ENCODE measurements at places on chromosomes 4 and X.

GRCh38 chr4:31768756-31769155 lies 1048.6 kb downstream of the PCDH7 start:
- DNase-seq, result no peak

DNA sequence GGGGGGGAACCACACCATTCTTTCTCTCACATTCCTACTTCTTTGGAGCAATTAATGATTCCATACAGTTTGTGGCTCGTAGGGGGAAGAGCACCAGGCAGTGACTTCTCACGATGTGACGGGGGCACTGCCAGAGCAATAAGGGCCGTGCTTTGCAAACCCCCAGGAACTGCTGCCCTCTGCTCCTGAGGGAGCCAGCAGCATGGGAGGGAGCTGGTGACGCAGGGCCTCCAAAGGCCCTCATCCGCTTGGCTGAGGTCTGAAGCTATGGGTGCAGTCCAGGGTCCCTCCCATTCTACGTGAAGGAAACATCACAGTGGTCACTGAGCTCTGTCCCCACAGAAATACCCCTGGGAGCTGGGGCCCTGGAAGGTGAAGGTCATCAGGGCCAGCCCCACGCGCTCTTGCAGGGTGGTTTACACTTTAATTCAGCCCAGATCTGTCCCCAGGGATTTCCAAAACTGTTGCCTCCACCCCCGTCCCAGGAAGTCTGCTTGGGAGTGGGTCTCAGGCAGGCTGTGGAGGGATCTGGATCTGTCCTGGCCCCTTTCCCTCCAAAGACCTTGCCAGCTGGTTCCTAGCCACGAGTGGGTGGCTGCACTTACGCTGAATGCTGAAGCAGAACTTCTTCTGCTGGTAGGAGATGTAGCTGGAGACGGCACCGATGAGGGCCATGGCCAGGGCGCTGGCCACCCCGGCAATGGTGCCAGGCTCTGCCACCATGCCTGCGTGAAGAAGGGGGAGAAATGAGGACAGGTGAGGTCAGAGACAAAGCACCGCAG lies 82.6 kb downstream of the MTMR1 start:
- no peak for DNase-seq

- no peak for DNase-seq
These were observed 47.8 kb downstream of the ELF2 start for GRCh38 chr4:139129206-139129605.

DNA sequence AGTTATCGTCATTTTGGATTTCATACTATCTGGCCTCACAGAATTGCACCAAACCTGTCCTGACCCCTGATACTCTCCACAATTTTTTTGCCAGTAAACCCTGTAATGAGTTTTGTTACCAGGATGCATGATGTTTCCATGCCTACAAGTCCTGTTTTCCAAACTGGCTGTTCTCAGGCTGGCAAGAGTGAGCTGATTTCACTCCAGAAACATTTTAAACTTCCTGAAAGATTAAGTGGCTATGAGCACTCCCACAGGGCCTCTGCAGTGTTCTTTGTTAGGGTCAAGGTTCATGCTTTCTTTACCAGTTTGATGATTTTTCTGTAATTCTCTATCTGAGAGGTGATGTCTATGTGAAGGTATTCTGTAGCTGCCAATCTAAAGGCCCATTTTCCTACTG lies 31.7 kb upstream of the PDLIM3 start:
- DNase-seq, result no peak

- DNase-seq, result no peak
These were observed 104.7 kb upstream of the KLHL13 start for GRCh38 chrX:118221270-118221669.

GRCh38 chrX:47232197-47232802 lies 509 bp upstream of the USP11 start:
- no peak for DNase-seq
